ENCODE measurements at places on chromosomes 1 and 21.
A peak's percentile ranks its signal among the peaks of the same experiment; 100 is the strongest.

DNA sequence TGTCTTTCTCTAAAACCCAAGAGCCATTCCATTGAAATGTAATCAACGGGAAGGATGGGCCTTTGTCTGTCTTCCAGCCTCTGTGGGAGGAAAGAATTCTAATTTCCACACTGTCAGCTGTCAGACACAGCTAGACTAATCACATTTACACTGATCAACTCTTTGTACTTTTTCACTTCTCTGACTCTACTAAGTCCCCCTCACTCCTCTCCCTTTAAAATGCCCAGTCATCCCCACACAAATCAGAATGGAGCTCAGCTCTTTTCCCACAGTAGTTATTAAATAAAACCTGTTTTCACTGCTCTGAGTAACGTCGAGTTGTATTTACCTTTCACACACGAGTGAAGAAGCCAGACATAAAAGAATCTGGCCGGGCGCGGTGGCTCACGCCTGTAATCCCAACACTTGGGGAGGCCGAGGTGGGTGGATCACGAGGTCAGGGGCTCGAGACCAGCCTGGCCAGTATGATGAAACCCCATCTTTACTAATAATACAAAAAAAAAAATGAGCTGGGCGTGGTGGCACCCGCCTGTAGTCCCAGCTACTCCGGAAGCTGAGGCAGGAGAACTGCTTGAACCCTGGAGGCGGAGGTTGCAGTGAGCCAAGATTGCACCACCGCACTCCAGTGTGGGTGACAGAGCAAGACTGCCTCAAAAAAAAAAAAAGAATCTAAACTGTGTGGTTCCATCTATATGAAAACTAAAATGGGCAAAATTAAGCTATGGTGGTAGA is 13.3 kb downstream of the ZBTB8OS start:
- DNase-seq, result no peak

DNA sequence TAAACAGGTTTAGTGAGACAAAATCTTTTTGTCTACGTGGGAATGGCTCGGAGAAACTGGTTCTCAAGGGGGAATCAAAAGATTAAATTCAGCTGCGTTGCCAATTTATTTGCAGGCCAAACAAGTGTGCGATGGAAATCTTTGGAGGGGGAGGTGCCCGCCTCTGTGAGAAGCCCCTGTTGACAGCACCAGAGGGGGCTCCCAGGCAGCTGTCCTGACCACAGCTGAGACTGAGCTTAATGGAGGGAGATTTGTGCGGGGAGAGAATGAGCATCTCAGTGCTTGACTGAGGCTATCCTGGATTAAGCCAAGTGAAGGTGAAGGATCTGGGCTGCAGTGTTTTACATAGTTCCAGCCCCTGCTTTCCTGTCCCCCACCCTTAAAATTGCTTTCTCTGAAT is 169.7 kb downstream of the ATG4C start:
- DNase-seq, result no peak

DNA sequence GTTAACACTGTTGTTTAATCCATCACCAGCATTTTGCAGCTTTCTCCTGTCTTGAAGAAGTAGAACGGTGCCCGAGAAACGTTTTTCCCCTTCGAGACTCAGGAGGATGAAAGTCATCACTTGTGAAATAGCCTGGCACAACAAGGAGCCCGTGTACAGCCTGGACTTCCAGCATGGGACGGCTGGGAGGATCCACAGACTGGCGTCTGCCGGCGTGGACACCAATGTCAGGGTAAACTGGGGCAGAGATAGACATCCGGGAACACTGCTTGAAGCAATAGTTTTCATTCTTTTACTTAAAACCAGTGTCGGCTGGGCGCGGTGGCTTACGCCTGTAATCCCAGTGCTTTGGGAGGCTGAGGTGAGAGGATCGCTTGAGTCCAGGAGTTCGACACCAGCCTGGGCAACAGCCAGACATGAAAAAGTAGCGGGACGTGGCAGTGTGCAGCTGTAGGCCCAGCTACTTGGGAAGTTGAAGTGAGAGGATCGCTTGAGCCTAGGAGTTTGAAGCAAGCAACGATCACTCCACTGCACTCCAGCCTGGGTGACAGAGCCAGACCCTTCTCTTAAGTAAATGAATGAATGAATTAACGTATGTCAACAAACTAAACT is 945 bp downstream of the CHAF1B start:
- DNase-seq, result no peak

DNA sequence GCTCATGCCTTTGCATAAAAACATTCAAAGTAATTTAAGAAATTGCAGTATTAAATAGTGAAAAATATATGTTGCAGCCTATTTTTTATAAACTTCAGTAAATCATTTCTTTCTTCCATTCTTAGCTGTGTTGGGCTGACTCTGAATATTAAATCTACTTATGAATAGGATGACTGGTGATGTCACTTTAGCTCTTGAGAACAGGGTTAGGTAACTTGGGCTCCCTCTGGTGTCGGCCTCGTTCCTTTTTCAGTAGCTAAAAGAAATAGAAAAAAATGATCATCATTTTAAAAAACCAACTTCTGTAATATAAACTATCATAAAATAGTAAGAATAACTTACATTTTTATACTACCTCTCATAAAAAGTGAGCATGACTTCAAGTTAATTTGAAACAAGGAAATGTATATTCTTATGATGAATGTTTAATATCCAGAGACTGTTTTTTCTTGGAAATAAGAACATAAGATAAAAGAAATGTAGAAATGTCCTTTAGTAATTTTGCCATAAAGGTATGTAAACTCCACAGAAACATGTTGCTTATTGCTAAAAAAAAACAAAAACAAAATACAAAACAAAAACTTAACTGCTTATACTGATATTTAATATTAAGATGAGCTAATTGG is 26.8 kb upstream of the NCAM2 start:
- DNase-seq, result peak; percentile 2

DNA sequence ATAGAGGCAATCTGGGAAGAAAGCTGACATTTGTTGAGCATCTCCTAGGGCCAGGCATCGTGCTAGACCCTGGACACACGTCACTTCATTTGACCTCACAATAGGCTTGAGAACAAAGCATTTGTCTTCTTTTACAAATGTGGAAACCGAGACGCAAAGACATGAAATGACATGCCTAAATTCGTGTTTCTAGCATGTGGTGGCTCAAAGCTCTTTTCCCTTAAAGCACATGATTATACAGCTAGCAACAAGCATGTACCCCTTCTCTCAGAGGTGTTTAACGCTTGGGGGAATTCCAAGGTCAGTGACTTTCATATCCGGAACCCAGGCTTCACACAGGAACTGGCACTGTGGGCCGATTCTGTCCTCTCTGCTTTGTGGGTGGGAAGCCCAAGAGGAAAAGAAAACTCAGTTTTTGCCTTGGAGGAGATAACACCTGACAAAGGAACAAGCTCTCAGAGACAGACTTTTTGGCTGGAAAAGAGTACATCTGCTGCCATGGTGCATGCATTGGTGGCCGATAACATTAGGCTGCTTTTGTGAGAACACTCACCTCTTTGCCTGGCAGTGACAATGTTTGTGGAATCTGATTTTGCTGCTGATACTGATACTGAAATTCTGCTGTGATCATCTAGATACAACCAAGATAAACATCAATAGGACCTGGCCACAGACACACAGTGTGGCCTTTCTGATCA is 15.4 kb upstream of the CD2 start:
- DNase-seq, result peak; percentile 23

DNA sequence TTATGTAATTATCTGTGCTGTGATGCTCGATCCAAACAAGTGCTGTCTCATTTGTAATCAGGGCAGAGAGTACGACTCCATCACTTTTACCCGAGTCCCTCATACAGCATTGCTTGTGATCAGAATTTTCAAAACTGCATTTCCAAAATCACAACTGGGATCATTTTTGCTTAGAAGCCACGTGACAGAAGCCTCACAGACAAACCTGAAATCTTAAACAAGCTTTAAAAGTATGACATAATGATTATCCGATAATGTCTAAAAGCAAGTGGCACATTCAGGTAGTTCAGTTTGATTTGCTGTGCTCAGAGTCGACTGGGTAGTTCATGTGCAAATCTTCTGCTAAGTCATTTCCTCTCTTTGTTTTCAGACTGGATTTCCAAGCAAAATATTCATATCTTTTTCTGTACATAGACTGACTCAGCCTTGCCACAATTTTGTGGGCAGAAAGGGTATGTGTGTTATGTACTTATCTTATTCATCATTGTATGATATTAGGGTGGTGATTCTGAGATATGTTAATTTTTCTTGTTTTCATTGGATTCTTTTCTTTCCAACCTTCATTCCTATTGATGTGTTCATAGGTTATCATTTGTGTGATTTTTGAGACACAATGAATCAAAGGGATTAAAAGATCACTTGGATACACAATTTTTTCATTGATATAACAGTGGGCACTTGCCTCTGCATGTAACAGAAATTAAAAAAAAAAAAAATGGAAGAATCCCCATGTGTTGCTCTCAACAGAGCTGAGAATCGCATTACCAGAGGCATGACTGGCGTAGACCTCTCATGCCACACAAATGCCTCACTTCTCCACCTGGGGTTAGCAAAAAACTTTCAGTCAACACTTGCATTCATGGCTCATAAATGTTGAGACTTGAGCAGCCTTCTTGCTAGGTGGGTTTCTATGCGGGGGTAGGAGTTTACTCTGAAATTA is 355.7 kb downstream of the LTN1 start:
- no peak for DNase-seq

DNA sequence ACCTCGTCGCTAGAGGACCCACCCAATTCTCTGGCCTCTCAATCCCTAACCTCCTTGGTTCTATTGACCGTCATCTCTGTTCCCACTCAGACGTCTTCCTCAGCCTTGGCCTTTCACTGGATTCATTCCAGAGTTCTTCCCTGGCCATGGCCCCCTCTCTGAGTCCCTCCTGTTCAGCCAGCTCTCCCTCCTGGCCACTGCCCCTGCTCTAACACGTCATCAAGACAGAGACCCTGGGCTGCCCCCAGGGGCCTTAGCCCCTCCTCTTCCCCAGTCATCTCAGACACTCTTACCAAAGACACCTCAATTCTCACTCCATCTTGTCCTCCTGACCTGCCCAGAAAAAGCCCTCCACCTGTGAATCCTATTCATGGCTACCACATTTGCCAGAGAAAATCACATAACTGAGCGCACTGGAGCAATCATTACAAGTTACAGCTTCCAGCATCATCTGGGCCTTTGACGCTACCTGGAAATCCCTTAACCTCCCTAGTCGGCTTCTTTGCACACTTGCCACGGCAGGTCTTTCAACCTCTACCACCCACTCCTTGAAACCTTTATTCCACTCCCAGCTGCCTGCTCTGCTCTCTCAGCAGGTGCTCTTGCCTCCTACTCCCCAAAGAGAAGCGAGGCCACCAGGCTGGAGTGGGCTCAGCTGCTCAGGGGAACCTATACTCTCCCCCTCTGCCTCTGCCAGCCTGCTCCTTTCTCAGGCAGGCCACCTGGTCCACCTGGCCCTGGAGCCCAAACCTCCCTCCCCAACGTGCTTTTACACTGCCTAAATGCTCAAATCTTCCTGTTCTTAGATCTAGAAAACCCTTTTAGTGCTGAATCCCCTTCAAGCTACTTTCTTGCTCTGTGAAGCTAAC is 14.0 kb downstream of the DCST2 start:
- DNase-seq, result no peak

DNA sequence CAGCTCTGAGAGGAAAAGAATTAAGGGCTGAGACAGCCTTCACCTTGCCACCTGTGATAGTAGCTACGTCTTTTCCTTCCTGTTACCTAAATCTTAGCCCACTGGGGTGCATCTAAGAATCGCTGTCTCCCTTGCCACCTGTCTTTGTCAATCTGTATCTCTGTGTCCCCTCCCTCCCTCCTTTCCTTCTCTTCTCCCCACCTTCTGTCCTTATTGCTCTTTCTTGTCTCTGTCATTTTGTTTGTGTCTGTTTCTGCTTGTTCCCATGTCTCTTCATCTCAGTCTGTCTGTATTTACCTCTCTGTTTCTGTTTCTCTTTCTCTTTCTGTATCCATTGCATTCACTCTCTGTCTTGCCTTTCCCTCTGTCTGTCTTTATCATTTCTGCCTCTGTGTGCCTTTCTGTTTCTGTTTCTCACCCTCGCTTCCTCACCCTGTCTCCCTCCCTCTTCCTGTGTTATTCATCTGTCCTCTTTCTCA is 30.2 kb downstream of the SLC22A15 start:
- no peak for DNase-seq

DNA sequence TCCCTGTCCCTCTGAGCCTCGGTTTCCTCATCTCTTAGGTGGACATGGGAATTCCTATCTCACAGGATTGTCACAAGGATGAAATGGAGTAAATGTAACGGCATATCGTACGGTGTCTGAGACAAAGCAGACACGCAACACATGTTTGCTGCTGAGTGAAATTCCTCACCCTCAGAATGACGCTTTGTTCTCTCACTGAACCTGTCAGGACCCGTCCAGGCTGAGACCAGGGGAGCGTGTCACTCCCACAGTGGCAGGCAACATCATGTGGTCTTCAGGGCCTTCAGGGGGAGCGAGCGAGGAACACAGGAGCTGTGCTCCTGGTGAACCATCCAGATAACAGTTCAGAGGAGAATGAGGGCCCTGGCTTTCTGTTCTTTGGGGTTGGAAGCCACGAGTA is 74.2 kb downstream of the TOMM20 start:
- DNase-seq, result no peak

Data from OCI-LY7 (cell line).